ENCODE measurements at places on chromosomes 1 and 21. TPM values are rescaled to one million over a fixed set of nuclear protein-coding genes. Genes with fewer than 3 reads are reported as not detected.

- no peak for DNase-seq
These were observed 271.6 kb downstream of the TRABD2B start for GRCh38 chr1:47725511-47725991.

DNA sequence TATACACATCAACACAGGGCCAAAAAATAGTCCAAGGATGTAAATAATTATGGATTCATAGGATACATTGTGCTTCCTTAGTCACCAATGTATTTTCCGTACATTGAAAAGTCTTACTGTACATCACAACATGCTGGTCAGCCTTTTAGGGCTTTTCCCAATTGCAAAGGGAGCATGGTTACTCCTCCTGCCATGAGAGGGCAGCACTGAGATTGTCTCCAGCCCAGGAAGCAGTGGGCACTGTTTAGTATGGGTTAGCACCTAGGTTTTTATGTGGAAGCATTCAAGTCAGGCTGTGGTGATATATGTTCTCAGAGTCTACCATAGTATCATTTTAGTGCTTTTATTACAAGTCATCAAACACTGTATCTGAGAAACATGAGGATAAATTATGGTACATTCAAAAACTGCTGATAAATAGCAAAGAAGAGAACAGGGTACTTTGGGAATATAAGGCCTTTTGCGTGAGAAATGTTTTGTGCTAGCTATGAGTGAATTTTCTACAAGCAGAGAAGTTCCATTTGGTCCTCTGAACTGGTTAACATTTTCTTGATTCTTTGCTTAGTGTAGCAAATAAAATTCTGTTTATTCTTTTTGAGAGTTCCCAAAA, 34.0 kb downstream of the ST6GALNAC5 start:
- DNase-seq, result peak; percentile 67

DNA sequence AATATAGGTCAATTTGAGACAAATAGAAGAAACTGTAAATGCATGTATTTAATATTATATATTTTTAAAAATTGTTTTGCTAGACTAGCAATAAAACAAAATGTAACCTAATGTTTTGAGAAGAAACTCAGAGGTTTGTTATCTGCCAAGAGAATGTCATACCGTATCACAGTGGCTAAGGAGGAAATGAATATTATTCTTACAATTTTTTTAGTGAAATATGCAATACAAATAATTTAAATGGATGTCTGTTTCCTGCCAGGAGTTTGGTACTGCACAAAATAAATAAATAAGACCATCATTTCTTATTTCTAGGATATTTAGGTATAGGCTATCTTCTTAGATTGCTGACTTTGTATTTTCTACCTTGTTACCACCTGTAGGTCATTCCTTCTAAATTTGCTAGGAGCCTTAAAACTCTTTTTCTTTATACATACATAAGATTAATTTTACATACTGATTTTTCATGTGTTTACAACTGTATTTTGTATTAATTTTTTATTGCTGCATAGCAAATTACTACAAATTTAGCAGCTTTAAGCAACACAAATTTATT, 113.6 kb downstream of the NEK7 start:
- DNase-seq, result no peak

DNA sequence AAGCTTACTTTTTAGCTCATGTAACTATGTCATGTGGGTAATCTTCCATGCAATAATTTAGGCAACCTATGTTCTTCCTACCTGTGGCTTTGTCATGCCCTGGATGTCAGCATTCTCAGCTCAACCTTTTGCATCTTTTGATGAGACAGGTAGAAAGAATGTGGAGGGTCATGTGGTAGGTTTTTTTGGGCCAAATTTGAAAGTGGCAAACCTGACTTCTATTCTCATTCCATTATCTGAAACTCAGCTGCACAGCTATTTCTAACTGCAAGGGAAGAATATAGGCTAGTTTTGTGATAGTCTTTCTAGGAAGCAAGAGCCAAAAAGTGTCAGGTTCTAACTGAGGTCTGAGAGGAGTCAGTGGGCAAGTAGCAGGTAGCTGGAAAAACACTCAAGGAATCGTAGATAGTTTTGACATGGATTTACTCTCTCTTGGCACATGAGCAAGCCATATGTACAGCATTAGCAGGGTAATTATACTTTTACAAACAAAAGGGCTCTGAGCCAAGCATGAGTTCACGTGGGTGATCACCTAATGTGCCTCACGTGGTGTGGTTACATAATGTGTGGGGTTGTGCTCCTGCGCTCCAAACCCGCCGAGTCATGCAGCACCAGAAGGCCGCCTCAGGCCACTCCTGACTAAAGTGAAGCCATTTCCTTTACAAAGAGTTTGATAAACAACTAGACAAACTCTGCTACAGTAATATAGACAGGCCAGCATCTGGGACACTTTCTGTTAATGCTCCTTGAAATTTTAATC, 1013.8 kb downstream of the PLA2G4A start:
- peak; percentile 73 for DNase-seq

The APCS gene
- not detected for total RNA-seq

The MYOM3 gene
- total RNA-seq, result under 0.01 TPM

The CYP2J2 gene
- total RNA-seq, result 1.2 TPM

Measured in RPMI7951 (cell line).